ENCODE measurements at places on chromosomes 5 and 9.

DNA sequence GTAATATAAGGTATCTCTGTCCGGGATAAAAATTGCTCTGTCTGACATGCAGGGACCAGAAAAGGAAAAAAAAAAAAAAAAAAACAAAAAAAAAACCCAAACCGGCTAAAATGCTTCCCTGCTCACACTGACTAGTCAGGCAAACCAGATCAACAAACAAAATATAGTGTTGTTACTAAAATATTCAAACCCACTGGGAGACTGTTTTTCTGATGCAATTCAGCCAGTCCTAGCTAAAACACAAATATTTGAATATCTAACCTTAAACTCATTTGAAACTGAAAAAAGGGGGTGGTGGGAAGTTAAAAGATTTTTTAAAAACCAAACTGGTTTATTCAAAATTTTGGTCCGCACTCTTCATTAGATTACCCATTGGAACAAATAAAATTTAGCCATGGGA lies 61.0 kb downstream of the APBA1 start:
- no peak for DNase-seq

DNA sequence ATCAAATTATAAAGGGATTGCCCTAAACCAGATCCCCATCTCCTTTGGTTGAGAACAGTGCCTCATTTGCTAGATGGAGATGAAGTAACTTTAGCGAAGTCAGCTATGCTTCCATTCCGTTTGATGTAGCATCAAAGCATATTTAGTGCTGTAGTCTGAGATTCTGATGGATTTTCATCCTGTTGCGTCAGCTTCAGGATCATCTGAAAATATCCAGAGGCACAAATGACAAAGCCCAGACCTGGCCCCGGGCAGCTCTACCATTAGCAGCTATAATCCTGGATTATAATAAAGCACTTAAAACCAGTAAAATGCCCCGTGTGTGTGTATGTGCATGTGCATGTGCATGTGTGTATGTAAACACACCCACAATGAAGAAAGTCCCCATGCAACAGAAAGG lies 44.7 kb downstream of the ERAP1 start:
- no peak for DNase-seq

DNA sequence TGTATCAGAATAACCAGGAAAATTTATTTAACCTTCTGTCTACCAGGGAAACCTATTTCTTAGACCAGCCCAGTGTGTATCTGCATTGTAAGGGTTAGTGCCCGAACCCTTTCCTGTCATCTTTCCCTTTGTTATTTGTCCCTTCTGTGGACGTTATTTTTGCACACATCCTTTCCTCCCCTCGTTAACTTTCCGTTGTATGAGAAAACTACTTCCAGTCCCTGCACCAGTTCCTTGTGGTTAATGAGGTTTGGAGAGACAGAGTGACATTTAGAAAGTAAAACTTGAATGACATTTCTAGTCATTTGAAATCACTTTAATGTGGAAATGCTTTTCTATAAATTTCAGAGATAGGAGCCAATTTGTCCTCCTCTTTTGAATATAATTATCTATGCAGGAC lies 4.3 kb upstream of the IFNB1 start:
- DNase-seq = peak; percentile 2

DNA sequence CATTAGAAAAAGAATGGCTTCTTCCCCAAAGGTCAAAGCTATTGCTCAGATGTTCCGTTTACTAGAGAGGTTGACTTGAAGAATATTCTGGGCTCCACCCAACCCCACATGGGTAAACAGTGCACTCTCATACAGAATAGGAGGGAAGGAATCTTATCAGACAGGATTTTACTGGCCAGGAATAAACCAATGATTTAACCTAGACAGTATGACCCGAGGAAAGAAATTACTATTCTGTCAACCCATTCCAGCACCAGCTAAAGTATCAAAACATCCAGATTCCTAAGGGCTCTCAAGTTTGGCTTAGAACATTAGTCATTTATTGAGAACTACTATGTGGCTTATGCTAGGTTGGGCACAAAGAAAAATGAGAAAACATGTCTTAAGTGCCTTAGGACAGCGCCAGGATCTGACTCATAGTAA lies 493.6 kb upstream of the KLF4 start:
- DNase-seq = no peak

- DNase-seq = no peak
These were observed 148.8 kb upstream of the ABCA1 start for GRCh38 chr9:105076729-105077128.

GRCh38 chr5:1385395-1386273 lies 40.7 kb upstream of the CLPTM1L start:
- DNase-seq = no peak

GRCh38 chr5:72598401-72599064 lies 91.3 kb upstream of the ZNF366 start:
- DNase-seq = peak; percentile 92

DNA sequence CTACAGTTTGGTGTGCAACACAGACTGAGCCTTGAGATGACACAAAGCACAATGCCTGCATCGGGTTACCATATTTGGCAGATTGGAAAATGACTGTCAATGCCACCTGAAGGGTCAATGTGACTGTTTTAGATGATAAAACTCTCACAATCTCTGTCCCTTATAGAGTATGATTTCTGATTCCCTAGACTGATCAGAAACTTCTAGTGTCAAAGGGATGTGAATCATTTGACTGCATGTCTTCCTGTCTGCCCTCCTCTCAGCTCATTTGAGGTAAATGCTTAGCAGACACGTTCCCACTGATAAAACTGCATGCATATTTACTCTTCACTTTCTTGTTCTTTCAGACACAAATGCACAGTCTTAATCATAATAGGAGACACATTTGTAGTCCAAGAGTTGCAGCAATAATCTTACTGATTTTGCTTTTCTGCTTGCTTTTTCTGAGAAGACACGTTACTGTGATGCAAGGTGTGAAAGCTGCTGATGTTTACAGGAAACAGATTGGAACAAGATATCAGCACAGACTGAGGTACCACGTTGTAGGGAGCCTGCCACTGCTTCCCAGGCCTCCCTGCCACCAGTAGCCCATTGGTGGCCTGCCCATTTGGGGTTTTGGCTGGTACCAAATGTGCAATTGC lies 77.8 kb downstream of the GCNT4 start:
- no peak for DNase-seq

GRCh38 chr5:133806847-133807246 lies 161.6 kb downstream of the C5orf15 start:
- no peak for DNase-seq

DNA sequence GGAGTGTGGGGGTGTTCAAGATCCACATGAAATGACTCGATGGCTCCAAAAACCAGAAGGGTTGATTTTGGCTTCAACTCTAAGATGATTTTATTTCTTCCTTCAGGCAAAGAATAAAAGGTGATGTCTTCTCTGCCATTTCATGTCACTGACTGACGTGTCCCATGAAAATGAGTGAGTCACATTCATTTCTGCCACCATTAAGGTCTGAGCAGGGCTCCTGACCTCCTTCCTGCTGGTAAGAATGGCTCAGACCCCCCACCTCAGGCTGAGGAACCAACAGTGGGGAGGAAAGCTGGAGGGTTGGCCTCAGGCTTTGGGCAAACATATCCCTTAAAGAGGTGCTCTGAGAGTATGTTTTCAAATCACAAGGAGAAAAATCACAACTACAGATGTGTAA lies 53.9 kb upstream of the ZNF354A start:
- no peak for DNase-seq

DNA sequence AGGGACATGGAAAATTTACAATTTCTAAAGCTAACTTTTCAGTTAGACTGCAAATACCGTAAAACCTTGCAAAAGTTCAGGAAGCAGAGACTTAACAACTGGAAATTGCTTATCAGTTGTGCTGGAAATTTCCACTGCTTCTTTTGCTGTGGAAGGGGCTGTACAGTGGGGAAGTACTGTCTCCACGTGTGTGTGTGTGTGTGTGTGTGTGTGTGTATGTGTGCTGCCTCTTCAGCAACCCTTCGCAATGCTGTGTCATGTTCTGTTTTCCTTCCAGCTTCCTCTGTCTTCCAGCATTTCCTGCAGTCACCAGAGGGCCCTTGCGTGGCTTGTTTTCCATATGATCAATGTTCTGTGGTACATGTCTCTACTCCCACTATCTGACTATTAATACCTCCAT lies 87.5 kb upstream of the RANBP3L start:
- DNase-seq = no peak

DNA sequence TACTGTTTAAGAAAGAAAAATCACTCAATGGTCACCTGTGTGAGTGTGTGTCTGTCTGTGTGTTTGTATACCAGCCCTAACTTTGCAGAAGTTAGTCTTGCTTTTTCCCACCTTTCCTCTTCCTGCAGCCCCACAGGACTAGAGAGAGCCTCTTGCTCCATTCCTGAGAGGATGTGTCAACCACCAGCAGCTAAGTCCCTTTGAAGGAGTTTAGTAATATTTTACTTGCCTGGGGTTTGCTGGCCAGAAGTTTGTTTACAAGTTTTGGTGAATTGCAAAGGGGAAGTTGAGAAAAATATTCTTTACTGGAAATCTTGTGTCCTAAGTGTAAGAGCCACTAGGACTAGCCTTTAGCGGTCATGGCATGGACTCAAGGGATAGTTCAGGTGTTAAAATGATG lies 316.2 kb downstream of the BRINP1 start:
- no peak for DNase-seq

GRCh38 chr5:1930501-1930879 lies 47.8 kb upstream of the IRX4 start:
- no peak for DNase-seq

DNA sequence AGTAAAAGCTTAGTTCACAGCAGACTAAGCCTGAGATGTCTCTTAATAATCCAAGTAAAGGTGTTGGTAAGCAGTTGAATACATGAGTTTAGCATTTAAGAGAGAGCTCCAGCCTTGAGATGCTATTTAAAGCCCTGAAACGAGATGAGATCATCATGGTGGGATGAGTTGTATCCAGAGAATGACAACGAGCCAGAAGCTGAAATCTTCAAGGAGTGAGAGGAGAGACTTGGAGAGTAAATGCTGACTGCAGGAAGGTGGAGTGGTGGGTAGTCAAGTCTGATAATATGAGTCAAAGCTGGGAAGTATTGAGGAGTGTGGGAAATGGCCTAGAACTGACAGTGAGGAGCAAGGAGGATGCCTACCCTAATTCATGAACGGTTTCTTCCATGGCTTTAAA lies 53.7 kb downstream of the PLAC8L1 start:
- no peak for DNase-seq

- no peak for DNase-seq
These were observed 921.5 kb downstream of the TLE4 start for GRCh38 chr9:80493258-80493657.

DNA sequence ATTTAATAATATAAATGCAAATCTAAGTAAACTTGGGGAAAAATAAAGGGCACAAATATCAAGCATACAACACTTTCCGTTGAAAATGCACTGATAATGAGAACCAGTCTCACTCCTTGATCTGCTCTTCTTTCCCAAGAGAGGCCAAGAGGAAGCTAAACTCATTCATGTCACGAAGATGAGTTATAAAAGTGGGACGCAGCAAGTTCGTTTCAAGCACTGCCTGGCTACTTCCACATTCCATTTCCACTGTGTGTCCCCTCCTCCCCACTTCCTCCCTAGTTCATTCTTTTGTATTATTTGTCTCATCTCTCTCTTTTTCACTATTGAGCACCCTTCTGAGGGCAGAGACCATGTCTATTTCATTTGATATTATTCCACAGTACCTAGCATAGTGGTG lies 158.1 kb downstream of the SLC24A2 start:
- DNase-seq = no peak

- no peak for DNase-seq
These were observed 25.5 kb upstream of the CEP120 start for GRCh38 chr5:123448743-123449142.

- DNase-seq = no peak
These were observed 30.0 kb upstream of the OR2Y1 start for GRCh38 chr5:180769821-180770220.

GRCh38 chr5:81393430-81393782 lies 528 bp downstream of the ACOT12 start:
- no peak for DNase-seq

DNA sequence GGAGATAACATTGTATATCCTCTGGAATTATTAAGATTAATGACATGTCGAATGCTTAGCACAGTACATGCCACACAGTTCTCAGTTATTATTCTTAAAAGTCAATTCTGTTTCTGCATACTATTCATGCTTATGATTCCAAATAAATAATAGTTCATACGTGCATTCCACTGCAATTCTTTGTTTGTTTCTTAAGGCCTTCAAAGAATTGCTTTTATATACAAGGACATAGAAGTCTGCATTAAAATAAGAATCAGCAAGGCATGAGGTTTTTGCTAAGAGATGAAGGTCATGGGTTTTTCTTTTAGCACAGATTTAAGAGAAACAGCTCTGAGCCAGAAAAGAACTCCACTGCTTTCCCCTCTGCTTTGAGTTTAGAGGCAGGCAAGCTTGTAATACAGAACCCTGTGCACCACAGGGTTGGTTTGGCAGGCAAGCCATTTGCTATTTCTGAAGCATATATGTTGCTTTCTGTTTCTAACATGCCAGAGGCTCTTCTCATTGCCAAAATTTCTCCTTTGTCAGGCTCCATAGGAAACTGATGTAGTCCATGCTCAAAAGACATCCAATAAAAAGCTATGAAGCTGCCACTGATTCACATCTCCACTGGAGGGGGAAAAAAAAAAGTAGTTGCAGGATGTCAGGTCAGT lies 420.6 kb upstream of the TYRP1 start:
- DNase-seq = no peak

DNA sequence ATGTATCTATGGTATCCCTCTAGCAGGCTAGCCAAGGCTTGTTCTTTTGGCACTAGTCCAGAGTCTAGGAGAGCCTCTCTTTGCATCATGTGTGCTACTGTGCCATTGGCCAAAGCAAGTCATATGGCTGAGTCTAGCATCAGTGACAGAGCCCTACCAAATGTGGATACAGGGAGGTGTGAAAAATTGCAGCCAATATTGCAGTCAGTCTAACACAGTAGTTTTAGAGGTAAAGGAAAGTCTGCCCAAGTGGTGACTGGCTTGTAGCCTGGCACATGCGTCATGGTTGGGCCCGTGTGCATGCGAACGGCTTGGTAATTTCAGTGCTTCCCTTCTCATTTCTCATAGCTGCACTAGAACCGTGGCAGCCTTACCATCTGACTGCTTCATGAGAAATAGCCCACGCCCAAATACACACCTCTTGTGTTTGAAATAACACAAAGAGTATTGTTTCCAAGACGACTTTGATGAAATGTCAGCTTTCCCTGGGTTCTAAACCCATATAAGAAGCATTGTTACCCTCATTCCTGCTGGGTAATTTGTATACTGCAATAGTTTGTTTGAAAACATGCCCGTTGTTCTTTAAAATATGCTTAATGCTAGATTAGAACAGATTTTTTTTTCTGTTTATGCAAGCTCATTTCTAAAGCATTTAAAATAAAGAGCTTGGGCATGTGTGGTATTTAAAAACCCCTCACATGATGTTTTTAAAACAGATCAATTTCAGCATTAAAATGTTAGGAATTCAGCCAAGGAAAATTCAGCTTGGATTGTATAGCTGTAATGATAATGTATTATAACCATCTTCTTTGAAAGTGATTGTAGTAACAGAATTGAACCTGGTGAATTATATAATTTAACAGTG lies 113.2 kb downstream of the TLE4 start:
- no peak for DNase-seq

- no peak for DNase-seq
These were observed 191.3 kb downstream of the DMAC1 start for GRCh38 chr9:7608261-7608660.
